SW480 (cell line): ENCODE measurements at places on chromosomes 7 and 10.

DNA sequence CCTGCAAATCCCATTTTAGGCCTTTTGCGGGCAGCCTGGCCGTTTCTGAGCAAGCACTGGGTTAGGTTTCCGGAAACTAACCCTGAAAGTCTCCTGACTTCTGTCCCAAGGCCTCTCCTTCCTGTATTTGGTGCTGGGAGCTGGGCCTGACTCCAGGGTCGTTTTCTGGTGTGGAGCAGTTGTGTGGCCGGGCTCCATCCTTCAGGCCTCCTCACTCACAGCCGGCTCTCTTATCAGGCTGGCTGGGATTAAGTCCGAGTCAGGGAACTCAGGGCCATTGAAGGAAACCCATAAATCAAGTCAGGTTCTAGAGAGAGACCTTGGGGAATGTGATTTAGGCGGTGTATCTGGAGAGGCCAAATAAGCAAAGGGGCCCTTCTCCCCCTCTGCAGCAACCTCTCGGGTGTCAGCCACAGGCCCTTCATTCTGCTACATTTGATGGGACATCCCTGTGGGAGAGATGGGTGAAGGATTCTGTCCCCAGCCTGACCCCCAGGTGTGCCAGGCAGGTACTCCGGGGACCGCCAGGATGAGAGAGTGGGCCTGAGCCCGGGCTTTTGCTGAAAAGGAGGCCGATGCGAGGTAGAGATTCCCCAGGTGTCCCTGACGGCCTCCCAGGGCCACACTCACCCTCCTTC lies 3.3 kb downstream of the GATA3 start:
- no peak for DNase-seq

DNA sequence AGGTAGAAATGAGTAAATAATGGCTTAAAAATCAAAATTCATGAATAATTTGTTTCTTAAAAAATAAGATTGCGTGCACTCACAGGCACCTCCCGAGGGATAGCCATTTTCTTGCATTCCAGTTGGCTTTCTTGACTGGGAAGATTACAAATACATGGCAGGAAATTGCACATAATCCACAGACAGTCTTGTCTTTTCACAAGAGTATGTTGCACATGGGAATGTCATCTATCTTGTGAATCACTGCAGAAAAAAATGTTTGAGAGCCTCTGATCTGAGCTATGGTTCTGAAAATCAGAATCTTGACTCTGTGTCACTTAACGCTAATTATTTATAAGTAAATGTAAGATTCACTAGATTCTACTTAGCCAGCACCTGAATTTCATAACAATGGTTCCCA lies 74.1 kb upstream of the PRKG1 start:
- DNase-seq = no peak

DNA sequence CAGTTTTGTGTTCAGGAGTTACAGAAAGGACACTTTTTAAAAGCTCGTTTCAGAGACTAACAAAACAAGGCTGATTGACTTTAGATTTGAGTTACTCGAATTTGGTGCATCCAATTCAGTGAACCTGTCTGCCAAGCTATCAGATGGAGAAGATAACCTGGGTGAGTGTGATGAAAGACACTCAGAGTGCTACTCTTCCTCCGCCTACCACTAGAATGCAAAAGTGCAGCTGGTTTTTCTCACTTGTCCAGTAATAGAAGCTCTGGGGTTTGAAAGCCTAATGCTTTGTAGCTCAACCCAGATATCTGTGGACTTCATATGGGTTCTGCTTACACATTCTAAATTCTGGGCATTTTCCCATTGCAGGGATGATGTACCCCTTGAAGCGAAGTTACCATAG lies 82.8 kb upstream of the NPY start:
- DNase-seq = no peak

DNA sequence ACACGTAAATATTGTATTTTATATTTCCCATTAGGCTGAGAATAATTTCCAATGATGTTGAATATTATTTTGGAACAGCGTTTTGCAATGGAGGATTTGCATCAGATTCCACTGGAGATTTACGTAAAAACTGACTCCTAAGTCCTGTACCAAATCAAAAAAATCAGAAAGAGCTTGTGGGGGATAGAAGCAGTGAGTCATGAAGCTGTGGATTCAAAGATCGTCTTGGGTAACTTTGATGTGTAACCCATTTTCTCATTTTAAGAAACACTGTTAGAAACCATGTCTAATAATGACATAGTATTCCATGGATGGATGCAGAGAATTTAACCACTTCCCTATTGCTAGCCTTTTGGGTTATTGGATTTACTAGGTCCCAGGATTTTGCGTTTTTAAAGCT lies 158.6 kb downstream of the INHBA start:
- DNase-seq = no peak

DNA sequence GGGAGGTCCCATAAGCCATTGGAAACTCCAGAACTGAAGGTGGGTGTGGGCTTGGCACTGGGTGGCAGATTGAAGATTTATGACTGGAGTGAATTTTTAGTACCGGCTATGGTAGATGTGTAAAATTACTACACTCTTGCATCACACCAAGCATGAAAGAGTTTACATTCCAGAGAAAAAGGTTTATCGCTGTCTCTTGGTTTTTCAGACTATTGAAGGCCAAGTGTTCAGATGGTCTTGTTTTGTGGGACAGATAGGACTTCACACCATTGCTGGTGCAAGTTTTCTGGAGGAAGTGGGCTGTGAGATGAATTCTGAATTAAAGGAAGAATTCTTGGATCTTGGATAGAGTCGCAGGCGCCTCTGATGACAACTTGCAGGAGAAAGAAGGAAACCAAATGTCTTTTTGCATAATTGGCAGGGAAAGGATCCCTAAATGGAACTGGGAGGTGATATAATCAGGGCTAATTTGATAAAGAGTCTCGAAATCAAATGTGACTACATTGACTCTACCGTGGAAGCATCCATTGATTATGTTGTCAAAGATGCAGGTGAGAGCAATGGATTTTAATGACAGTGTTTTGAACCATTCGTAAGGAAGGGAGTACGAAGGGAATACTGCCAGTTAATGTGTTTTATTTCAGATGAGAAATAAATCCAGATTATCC lies 14.2 kb upstream of the NMT2 start:
- peak; percentile 57 for DNase-seq

DNA sequence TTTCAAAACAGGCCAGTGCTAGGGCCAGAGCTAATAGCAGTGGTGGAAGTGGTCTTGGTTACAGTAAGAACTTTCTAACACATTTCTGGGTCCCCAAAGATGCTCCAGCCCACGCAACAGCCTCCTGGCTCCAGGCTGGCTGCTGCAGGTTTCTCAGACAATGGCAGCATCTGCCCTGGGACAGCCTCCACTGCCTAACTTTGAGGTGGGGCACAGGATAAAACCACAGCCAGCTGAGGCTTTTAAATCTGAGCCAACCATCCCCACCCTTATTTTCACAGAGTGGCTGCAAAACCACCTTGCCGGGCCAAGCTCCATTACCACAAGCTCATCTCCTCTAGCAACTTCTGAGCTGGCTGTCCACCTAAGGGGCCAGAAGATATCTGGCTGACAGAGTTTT lies 84.8 kb downstream of the FAM53B start:
- no peak for DNase-seq

DNA sequence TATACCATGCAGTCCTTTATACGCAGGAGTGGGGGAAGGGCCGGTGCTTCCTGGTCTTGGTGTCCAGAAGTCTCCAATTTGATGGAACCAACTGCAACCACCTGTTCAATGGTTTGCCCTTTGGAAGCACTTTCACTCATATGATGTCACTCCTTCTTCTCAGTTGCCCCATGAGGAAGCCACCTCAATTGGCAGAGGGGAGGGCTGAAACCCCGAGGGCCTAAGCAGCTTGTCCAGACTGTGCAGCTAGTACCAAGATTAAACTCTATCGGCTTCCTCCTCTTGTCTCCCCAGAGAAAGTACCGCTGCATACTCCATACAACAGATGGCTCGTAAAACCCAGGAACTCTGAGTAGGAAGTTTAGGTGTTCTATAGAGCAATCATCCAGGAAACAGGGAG lies 789.4 kb downstream of the TYW1 start:
- no peak for DNase-seq

DNA sequence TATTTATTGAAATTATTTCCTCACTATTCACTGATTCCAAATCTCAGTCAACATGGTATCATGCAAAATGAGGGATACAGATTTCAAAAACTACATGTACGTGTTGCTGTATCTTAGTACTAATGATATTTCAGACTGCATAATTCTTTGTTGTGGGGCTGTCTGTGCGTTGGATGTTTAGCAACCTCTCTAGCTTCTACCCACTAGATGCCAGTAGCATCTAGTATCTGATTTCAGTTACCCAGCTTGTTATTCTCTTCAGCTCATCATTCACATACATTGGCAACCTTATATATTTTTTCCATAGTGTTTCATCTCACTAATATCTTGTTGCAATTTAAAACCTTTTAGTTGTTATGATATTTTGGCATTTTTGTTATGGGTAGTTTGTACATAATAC lies 22.5 kb upstream of the WASL start:
- no peak for DNase-seq

- DNase-seq = peak; percentile 92
Observed at GRCh38 chr7:146635205-146636032, 518.8 kb downstream of the CNTNAP2 start.

DNA sequence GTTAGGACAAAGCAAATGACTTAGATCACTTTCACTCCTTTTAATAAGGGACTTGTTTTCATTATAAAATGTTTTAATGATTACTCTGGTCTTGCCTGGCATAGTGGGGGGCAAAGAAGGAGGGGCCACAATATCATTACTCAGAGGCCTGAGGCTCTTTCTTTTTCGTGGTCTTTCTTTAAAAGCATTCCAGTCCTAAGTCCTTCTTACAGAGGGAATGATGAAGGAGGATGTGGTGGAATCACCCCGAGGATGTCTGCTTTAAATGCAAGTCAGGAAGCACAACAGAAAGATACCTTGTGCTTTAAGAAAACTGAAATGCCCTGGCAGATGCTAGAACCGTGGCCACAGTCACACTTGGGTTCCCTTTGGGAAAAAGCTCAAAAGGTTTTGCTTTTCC lies 379.1 kb downstream of the INHBA start:
- DNase-seq = no peak

- no peak for DNase-seq
Observed at GRCh38 chr10:8246548-8246947, 192.1 kb downstream of the GATA3 start.

DNA sequence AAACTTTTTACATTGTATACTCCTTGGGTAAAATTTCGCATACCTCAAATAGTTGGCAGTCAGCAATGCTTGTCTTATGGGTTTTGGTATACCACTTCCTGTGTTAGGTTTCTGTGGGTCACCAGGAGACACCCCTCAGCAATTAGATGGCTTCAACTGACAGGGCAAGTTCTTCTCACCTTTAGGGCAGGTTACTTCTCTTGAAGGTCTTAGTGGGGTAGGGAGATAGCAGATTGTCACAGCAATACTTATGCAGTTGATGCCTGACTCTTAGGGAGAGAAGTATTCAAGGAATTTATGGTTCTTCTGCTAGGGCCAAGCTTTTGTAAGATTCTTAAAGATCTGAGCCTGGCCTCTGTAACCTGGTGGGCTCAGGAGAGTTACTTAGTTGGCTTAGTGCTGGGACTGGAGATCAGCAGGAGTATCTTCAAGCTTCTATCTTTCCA lies 42.9 kb downstream of the MKLN1 start:
- peak; percentile 20 for DNase-seq

GRCh38 chr7:52565974-52566373 lies 469.5 kb upstream of the POM121L12 start:
- DNase-seq = no peak

DNA sequence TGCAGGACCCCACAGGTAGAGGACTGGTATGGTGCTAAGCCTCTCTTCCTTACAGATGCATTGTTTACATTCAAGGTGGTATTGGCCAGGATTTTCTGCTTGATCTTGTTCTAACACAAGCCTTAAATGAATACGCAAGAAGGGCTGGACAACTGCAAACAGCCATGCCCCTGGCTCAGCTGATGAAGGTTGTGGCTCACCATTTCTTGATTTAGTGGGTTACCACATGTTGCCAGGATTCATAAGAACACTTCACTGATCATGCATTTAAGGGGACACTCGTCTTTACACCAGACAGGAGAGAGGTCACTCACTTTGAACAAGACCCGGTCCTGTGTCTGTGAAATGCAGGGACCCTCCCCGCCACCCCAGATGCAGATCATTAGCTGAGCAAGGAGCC lies 82.2 kb downstream of the CHN2 start:
- DNase-seq = no peak

- DNase-seq = no peak
Observed at GRCh38 chr7:50711271-50712175, 71.2 kb downstream of the GRB10 start.

- DNase-seq = no peak
Observed at GRCh38 chr7:26055241-26055640, 96.8 kb upstream of the NFE2L3 start.

GRCh38 chr7:66306243-66306642 lies 101.1 kb downstream of the TPST1 start:
- DNase-seq = no peak

GRCh38 chr7:93402944-93403343 lies 170.8 kb downstream of the VPS50 start:
- no peak for DNase-seq

- DNase-seq = no peak
Observed at GRCh38 chr10:89589101-89589720, 53.8 kb upstream of the SLC16A12 start.

DNA sequence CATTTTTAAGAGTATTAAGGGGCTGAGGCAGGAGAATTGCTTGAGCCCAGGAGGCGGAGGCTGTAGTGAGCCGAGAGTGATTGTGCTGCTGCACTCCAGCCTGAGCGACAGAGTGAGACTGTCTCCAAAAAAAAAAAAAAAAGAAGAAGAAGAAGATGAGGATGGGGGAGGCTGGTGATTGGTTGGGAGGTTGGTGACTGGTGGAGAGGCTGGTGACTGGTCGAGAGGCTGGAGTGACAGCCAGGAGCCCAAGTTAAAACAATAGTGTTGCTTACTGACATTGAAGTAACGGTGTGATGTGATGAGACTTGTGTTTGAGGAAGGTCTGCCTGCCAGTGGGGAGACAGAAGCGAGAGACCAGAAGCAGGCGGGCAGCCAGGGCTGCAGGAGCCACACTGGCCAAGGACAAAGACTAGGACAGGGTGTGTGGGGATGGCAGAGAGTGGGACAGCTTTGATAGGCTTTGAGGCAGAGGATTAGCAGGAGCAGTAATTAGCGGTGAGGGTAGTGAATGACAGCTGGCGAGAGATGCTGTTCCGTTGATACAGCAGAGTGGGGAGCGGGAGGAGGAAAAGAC lies 4.9 kb downstream of the SRRT start:
- DNase-seq = no peak

GRCh38 chr7:44784364-44784763 lies 12.1 kb upstream of the PPIA start:
- DNase-seq = no peak
